ENCODE measurements at places on chromosomes 13 and 19. TPM values are rescaled to one million over a fixed set of nuclear protein-coding genes. Genes with fewer than 3 reads are reported as not detected.

DNA sequence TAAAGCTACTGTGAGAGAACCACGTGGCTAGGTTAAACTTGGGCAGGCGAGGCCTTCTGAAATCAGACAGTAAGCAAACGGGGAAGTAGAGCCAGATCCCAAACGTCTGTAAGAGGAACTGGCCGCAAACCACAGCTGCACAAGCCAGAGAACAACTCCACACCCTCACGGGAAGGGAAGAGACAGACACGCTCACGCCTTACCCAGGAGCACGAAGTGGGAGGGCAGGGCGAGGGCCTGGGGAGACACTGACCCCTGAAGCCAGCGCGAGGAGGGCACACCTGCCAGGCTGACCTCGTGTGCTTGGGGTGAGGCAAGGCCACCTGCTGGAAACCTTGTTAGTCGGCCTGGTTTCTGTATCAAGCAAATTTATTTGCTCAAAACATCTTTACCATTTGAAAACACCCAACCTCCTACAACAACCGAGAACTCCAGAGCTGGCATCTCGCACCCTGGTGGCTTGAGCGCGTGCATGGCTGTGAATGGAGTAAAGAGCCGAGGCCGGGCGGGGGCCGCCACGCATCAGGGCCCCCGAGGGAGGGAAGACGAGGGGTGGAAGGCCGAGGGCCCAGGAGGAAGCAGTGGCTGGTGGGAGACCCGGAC is 7.3 kb downstream of the POLR2E start:
- ATAC-seq: peak; percentile 38
- peak overlapping the region; percentile 92 for H3K27ac ChIP-seq
- H3K27me3 ChIP-seq: no peaks in the 10 kb centered on the region
- H3K4me3 ChIP-seq: peak overlapping the region; percentile 67
- H3K36me3 ChIP-seq: peaks cover 84% of the 10 kb centered on the region
- H3K4me1 ChIP-seq: peaks cover 22% of the 10 kb centered on the region

DNA sequence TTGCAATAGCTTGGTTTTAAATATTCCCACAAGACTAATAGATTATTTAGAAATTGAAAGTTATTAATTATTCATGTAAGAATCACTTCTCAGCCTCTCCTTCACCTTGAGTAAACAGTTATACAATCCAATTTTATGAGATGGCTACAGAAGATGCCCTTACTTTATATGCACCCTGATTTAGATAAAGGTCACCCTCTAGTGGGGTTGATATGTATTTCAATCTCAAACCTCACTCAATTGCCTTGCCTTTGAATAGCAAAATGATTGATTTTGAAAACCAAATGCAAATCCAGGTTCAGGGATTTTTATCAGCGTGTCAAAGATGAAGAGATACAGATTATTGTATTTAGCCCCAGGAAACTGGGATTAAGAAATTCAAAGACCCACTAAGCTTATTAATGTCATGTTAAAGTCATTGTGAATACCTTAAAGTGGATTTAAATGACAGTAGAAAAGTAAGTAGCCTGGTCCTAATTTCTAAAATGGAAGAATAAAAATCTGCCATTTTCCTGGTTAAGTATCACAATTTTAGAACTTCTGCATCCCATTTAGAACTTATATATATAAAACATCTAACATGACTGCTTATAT is 305.1 kb downstream of the ITGBL1 start:
- no peaks in the 10 kb centered on the region for H3K4me1 ChIP-seq
- H3K27ac ChIP-seq: no peak overlapping the region
- ATAC-seq: no peak
- H3K27me3 ChIP-seq: peaks cover 17% of the 10 kb centered on the region
- H3K36me3 ChIP-seq: no peaks in the 10 kb centered on the region

GRCh38 chr19:11685676-11686650 is 52.8 kb downstream of the ZNF823 start:
- H3K4me1 ChIP-seq: no peaks in the 10 kb centered on the region
- no peak overlapping the region for H3K4me3 ChIP-seq
- peaks cover 10% of the 10 kb centered on the region for H3K27me3 ChIP-seq

The FAAP24 gene
- 9.6 TPM for total RNA-seq

All from activated T-helper 17 cell treated with anti-CD3 and anti-CD28 coated beads, Interleukin-2, amount 50 U/mL, for 72 hours (primary cell).